PC-3 (cell line): ENCODE measurements at places on chromosomes 4 and X. TPM values are rescaled to one million over a fixed set of nuclear protein-coding genes. Genes with fewer than 3 reads are reported as not detected.
A peak's percentile ranks its signal among the peaks of the same experiment; 100 is the strongest.

Gene IL2RG
- not detected in 2 replicates for total RNA-seq

Gene WDR17
- 0.69 and 1.3 TPM in 2 replicates for total RNA-seq

Gene MSX1
- 7.5 and 10.4 TPM in 2 replicates for total RNA-seq

Gene TCEAL6
- not detected in 2 replicates for total RNA-seq

Gene CRMP1
- total RNA-seq = not detected in 2 replicates

Gene BGN
- total RNA-seq = not detected in 2 replicates

Gene RAB33A
- total RNA-seq = not detected in 2 replicates

Gene PNPLA4
- 22.2 and 29.4 TPM in 2 replicates for total RNA-seq

DNA sequence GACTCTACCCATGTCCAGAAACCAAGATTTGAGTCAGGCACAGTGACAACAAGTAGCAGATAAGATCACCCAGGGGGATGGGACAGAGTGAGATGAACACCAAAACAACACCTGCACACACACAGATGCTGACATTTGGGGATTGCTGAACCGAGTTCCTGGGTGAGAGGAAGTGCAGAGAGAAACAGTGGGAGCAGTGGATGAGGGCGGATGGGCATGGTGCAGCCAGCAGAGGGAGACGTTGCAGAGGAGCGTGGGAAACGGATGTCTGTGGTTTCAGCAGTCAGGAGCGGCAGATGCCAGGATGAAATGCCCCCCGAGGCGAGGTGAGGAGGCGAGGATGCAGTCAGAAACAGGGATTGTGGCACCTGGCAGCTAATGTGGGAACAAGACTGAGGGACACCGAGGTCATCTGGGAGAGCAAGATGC is 78.6 kb upstream of the STS start:
- DNase-seq = no peak

DNA sequence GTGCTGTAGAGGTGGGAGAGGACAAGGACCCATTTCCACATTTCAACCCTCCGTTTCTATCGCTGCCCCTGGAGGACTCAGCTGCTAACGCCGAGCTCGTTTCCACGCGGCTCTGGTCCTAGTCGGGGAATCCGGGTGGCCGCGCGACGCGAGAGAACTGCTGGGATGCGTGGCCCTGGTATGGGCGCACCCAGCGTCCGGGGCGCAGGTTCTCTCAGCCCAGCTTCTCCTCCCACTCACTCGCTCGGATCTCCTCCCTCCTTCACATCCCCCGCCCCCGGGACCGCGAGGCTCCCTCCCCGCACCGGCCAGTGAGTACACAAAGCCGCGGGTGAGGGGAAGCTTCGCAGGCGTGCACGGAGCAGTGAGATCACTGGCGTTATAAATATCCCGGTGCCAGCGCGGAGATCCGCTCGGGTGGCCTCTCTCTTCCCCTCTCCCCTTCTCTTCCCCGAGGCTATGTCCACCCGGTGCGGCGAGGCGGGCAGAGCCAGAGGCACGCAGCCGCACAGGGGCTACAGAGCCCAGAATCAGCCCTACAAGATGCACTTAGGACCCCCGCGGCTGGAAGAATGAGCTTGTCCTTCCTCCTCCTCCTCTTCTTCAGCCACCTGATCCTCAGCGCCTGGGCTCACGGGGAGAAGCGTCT is at the start of gene FGF5:
Gene FGF5, plus strand, starts transcription at position 412 of the 649 bp plus-strand sequence. Its CDS starts 161 bp downstream, at position 573.
- DNase-seq = peak; percentile 76

DNA sequence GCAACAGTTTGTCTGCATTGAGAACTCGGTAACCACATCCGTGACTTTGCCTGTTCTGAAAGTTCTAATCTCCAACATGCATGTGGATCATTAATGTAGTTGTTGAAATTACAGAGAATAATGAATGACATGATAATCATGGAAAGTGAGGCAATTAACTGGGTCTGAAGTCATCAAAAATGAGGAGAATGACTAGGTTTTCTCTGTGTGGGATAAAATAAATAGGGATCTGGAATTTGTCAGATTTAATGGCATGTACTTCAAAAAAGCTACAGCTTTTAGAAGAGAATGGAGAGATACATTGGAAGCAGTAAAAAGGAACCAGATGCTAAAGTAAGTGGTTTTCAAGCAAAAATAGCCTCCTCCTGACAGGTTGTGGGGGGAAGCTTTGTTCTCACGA is 59.3 kb downstream of the AFM start:
- DNase-seq = no peak

DNA sequence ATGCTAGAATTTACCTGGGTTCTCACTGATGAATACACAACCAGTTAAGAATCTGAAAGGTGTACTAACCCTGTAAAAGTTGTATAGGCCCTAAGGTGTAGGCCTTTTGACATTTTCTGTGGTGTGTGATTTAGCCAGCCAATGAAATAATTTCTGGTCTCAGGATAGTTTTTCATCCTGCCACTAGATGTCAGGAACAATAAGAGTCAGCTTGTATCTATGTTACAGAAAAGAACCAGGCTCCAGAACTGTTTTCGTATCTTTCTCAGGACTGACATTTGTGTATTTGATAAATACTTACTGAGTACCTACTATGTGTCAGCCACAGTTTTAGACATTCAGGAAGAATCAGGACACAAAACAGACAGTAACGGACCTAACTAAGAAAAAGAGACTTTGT is 673.6 kb upstream of the TENM3 start:
- peak; percentile 15 for DNase-seq

- DNase-seq = no peak
Measured at GRCh38 chr4:11565899-11566298, 137.2 kb upstream of the HS3ST1 start.

GRCh38 chr4:76554630-76555029 is 119.6 kb downstream of the SHROOM3 start:
- DNase-seq = no peak

GRCh38 chr4:122803788-122804208 is 22.8 kb upstream of the FGF2 start:
- no peak for DNase-seq

DNA sequence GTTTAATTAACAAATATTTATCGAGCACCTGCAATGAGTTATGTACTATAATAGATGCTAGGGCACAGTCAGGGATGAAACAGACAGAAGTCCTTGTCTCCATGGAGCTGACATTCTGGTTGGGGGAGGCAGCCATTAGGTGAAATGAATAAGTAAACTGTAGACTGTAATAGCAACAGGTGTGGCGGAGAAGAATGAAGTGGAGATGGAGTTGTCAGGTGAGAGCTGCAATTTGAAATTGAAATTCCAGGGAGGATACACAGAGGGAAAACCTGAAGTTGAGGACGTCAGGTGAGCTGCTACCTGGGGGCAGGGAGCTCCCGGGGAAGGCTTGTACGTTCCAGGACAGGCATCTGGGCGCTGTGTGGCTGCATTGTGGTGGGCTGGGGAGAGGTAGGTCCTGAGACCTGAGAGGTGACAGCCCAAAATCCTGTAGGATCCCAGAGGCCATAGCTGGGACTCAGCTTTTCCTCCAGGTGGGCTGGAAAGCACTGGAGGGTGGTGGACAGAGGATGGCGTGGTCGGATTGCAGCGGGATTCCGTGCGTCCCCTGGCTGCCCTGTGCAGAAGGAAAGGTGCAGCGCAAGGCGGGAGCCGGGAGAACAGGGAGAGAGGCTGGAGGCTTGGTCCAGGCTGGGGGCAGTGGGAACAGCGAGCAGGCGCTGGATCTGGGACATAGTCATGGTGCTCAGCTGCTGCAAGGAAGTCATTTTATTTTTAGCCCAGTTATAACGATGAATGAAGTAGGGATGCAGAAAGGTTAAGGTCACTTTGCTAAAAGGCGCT is 24.8 kb downstream of the CYTL1 start:
- DNase-seq = no peak

DNA sequence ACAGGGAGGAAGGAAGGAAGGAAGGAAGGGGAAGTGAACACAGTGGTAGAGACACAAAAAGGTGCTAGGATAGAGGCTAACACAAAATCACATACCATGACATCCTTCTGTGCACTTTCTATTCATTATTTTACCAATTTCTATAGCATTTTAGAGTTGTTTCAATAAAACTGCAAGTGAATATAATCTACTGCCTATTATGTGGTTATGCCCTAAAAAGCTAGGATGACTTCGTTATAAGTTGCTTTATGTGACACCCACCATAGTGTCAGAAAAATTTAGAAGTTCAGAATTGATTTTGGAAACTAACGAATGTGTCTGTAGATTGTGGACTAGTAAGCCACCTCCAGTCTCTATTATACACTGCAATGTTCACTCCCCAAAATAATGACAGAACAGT is 59.4 kb upstream of the EDNRA start:
- DNase-seq = no peak

- no peak for DNase-seq
Measured at GRCh38 chr4:8131210-8131609, 27.4 kb downstream of the ABLIM2 start.

DNA sequence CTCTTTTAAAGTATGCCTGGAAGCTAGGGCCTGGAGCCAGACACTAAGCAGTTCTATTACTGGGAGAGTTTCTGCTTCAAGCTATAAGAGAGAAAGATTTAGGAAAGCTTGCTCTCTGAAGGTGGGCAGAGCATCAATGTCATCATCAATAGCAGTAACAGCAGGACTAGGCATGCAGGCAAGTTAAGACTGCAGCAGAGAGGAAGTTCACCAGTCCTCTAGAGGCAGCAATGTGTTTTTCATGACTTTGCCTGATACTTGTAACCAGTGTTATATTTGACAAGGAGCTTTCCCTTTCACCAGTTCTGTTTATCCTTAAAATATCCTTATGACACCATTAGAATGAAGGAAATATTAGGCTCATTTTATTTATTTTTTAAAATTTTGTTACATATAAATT is 237.9 kb downstream of the KCTD8 start:
- no peak for DNase-seq
